GM12865 (cell line): ENCODE measurements at places on chromosomes 13 and 19.

DNA sequence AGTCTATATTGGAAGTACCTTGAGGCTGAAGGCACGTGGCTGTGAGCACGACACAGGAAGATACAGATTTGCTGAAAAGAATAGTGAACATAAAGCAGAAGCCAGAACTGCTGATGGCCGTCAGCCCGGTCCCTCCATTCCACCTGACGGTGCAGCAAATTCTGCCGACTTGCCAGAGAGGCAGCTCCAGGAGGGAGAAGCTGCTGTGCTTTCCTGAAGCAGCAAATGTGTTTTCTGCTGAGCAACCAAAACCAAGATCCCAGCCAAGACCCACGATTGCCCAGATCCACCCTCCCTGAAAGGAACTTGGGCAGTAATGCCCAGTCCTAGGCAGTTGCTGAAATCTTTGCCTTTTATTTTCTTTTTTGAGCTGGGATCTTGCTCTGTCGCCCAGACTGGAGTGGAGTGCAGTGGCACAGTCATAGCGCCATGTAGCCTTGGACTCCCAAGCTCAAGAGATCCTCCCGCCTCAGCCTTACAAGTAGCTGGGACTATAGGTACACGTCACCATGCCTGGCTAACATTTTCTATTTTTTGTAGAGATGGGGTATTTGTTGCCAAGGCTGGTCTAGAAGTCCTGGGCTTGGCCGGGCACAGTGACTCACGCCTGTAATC lies 7.0 kb upstream of the RCN3 start:
- DNase-seq: no peak

DNA sequence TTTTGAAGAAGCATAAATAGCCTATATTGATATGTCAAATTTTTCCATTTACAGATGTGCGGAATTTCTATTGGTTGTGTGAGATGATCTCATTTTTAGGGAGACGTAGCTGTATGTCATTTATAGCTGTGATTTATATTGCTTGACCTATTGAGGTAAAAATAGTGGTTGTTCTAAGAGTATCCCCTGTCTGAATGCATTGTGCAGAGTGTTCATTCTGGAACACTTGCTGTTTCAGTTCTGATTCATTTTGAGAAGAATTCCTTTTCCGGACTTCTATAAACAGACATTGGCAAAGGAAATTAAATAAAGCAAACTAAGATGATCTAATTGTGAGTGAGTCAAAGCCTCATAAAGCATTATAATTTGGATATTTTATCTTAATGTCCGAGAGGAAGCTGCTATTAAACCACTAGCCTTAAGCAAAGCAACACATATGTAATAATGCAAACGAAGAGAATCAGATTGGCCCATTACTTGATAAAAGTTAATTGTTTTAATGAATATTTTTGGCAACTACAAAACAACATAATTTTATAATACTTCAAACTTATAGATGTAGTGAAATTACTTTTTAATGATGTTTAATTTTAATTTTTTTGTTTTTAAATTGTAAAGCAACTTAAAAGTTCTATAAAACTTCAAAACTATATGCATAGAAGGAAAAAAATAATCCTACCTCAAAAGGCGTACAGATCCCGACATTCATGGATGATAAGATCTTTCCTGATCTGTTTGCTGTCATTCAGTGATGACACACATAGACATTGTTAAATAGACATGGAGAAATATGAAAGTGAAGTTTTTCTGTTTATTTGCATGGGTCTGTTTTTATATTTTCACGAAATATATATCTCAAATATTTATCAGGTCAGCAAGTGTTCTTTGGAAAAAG lies 942.6 kb upstream of the SLC10A2 start:
- no peak for DNase-seq

- no peak for DNase-seq
These were observed 239.2 kb upstream of the RFC3 start for GRCh38 chr13:33578786-33579185.

- peak; percentile 62 for DNase-seq
These were observed 198.0 kb upstream of the HTR2A start for GRCh38 chr13:47094734-47095434.

- DNase-seq: no peak
These were observed 161.8 kb downstream of the DIAPH3 start for GRCh38 chr13:60001889-60002288.

GRCh38 chr19:3604227-3604986 lies 2.3 kb downstream of the TBXA2R start:
- no peak for DNase-seq

DNA sequence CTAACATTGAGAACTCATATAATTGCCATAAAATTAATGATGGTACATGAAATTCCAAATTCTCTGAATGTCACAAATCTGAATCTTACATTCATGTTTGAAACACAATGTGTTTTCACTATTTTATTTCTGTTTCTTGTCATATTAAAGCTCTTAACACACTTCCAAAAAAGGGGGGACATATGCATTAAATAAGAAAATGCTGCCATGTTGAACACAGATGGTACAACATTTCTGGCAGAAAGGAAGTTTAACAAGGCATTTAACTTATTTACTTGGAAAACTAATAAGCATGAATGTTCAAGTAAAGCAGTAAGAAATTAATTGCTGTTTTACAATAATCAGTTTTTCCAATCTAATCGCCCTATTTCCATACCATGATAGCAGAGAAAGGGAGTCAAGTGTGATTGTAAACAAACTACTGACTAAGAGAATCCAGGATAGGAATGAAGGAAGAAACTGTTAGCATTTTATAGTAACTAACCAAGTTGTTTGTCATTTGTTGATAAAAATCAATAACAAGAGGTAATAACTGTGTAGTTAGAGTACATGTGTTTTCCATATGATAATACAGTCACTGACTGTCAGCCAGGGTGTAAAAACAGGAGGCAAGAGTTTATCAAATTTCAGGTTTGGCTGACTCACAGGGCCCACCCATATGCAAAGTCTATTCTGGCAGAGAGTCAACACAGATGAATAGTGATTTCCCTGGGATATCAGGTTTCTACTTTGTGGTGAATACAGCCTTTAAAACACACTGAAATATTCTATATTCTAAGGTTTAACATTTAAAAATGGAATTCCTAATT lies 5.7 kb upstream of the FOXO1 start:
- DNase-seq: no peak

- DNase-seq: no peak
These were observed 665.7 kb upstream of the SLC10A2 start for GRCh38 chr13:103731959-103732358.

- no peak for DNase-seq
These were observed 7.1 kb upstream of the EPN1 start for GRCh38 chr19:55667958-55668357.

GRCh38 chr13:94454906-94455305 lies 24.6 kb downstream of the DCT start:
- DNase-seq: no peak

DNA sequence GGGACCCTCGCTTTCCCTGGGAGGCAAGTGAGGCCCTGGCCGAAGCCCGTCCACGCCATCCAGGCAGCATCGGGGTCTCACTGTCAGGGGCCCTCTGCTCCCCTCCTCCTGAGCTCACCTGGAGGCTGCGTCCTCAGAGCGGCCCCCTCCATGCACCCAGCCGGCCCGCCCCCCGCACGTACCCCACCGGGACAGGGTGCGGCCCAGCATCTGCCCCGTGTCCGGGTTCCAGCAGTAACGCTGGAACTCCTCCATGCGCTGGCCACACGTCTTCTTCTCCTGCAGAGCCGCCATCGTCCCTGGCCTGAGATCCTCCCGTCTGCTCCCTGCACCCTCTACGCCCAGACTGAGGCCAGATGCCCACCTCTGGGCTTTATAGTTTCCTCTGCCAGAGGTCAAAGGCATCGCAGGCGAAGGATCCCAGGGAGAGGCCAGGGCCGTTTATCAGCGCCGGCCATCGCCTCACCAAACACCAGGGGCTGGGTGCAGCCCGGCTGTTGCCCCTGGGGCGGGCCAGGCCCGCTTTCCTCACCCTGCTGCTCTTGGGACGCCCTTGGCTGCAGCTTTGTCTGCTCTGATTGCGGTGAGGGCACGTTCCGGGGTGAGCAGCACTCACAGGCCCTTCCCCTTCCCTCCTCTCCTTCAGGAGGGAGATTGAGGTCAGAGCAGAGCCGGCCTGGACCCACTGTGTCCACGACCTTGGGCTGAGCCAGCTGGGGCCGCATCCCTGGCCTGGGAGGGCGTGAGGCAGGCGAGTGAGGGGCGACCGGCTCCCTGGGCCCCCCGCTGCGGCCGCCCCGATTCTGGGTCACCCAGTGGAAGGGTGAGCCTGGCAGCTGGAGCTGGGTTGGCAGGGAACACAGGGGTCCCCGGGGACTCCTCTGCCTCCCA lies at the start of gene ATP4B:
Gene ATP4B, minus strand, starts transcription at position 348 of the 891 bp plus-strand sequence. Its CDS starts 54 bp downstream, at position 294.
- no peak for DNase-seq

DNA sequence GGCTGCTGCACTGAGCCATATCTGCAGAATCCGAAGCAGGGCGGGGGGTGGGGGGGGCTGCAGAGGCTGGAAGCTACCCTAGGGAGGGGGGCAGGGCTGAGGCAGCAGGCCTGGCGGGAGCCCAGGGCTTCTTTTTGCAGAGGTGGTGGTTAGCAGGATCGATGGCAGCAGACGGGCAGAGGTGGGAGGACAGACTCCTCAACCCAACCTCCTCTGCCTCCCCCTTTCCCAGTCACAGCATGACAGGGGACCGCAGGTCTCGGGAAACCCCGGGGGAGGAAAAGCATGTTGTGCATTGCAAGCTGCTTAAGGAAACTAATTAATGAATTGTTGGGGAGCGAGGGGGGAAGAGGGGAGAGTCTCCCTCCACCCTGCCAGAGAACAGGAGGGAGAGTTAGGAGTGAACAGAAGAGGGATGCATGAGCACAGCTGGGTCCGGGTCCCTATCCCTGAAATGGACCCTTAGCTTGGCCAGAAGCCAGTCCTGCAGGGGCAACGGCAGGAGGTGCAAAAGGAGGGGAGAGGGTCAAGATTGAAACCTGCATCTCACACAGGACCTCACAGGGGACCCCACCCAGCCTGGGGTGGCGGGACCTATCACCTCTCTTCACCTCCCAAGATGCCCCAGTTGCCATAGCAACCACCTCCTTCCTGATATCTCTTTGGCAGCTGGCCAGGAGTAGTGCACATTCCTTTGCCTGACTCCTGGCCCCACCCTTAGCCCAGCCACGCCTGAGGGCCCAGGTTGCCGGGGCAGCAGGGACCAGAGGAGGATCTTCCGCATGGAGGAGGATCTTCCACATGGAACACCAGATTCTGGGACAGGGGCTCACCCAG lies 1.8 kb downstream of the FXYD7 start:
- peak; percentile 36 for DNase-seq

DNA sequence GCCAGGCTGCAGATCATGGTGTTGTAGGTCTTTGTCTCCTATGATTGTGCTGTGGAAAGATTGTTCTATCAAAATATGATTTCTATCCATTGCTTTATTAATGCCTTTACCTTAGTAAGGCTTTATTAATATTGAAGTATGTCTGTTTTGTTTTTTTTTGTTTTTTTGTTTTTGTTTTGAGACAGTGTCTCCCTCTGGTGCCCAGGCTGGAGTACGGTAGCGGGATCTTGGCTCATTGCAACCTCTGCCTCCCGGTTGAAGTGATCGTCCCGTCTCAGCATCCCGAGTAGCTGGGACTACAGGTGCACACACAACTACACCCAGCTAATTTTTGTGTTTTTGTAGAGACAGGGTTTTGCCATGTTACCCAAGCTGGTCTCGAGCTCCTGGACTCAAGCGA lies 7.7 kb downstream of the IRGC start:
- DNase-seq: no peak

DNA sequence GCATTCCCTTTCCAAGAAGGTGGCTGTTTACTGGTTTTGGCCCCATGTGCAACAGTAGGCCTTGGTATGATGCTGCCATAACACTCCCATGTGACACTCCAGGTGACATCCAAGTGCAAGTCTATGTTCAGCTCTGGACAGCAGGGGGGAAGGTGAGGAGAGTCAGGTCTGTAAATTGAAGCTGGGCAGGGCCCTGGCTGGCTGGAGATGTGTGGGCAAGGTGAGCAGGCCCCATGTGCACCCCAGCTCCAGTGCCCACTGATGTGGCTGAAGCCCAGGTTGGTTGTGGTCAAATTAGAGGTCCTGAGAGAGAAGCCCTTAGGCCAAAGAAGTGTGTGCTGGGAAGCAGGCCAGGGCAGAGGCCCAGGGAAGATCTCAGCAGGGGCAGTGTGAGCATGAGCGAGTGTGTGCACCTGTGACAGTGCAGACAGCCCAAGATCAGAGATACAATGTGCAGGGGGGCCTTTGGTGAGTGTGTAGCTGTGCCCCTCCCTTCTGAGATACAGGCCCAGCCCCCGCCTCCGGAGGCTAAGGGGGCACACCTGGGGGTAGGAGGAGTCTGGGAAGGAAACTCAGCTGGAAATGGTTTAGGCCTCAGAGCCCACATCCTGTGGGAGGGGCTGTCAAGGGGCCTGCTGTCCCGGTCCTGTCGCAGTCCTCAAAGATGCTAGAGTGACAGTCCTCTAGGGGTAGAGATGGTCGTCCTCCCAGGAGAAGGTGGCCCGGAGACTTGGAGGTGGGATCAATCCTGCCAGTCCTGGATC lies 18.6 kb downstream of the DEDD2 start:
- peak; percentile 85 for DNase-seq

DNA sequence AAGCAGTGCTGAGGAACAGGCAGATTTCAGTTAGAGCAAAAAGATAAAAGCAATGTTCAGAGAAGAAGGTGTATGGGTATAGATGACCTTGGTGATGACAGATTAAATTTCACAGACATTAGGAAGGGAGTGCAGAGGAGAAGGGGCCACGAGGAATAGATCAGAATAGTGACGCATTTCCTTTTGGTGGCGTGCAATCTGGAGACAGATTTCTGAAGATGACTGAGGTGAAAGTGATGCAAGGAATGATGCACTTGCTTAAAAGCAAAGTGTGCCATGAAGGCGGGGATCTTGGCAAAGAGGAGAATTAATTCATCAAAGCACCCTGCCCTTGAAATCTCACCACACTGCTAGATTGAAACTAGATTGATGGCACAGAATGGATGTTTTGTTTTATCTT lies 202.4 kb downstream of the ITGBL1 start:
- DNase-seq: no peak

GRCh38 chr19:5103061-5103701 lies 134.3 kb downstream of the KDM4B start:
- no peak for DNase-seq

GRCh38 chr13:26897706-26898550 lies 137.3 kb upstream of the GPR12 start:
- DNase-seq: no peak

- no peak for DNase-seq
These were observed 779.9 kb upstream of the ARGLU1 start for GRCh38 chr13:107347641-107348369.

GRCh38 chr19:55647732-55648584 lies at the start of gene CCDC106:
TSS of gene CCDC106 (plus strand) at chr19:55648212. CDS start at chr19:55649047, 835 bp downstream.
- peak; percentile 80 for DNase-seq

GRCh38 chr13:113667771-113668490 lies 912 bp downstream of the GRK1 start:
- no peak for DNase-seq

GRCh38 chr13:102651892-102652291 lies 43.0 kb downstream of the METTL21C start:
- no peak for DNase-seq
